ENCODE measurements at places on chromosomes 12 and 14.

GRCh38 chr14:65137648-65138307, 35.5 kb upstream of the MAX start:
- DNase-seq, result no peak

- DNase-seq, result no peak
Measured at GRCh38 chr12:49282302-49282701, 12.6 kb upstream of the PRPH start.

DNA sequence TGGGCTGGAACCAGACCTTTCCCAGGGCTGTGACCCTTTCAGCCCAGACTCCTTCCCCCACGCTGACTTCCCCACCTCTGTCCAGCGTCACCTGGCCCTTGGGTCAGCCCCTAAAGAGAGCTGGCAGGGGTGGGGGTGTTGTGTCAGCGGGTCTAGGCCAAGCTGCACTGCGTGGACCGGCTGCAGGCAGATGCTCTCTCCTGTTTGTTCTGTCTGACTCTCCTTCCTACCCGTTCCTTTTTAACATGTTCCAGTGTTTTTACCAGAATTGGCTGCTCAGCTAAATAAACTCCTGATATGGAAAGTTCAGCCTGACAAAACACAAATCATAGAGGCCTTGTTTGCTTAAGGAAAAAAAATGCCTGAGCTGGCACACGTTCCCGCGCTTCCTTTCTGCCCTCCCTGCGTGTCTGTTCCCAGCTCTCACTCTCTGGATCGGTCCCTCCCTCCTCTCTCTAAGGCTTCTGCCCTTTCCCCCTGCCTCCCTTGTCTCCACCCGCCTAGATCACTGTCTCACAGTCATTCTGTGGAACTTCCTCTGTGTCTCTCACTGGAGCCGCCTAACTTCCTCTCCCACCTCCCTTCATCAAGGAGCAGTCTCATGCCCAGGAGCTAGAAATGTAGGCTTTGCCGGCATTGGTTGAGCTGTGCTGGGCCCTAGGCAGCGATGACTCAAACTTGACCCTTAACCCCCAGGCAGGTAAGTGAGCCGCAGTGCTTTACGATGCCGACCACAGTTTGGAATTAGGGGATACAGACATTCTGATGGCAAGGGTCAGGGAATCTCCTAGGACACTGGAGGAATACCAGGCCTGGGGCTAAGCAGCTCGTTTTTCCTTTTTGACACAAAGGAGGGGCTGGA, 15.5 kb upstream of the MLXIP start:
- no peak for DNase-seq

DNA sequence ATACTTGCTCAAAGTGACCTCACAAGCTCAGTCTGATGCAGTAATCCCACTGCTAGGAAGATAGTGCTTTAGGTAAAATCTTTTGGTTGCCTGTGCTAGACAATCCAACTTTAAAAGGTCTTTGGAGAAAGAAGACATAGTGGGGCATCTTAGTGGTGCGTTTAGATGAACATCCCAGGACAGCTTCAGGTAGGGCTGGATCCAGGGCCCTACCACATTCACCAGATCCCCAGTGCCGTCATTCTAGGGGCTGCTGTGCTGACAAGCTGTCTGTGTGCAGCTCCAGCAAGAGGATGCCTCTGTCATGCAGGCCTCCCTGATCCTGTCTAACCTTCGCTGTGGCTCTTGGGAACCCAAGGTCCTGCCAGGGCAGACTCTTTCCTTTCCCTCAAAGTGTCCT, 100.7 kb upstream of the EIF5 start:
- no peak for DNase-seq

GRCh38 chr12:56341616-56342015, 2.9 kb downstream of the IL23A start:
- DNase-seq, result no peak

DNA sequence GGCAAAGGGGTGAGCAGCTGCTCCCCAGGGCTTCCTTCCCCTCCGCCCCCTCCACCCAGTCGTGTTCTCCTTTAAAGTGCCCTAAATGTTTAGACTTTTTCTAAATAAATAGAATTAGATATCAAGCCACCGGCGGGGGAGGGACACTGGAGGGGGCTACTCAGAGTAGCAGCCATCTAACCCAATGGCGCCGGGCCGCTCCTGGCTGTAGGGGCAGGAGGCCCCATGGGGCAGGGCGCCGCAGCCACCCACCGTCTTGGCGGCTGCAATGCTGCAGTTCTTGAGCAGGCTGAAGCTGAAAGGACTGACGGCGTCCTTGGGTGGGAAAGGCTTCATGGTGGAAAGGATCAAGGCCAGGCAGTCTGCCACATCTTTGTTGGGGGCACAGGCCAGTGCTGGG, 13.1 kb downstream of the SLC39A5 start:
- DNase-seq, result no peak

DNA sequence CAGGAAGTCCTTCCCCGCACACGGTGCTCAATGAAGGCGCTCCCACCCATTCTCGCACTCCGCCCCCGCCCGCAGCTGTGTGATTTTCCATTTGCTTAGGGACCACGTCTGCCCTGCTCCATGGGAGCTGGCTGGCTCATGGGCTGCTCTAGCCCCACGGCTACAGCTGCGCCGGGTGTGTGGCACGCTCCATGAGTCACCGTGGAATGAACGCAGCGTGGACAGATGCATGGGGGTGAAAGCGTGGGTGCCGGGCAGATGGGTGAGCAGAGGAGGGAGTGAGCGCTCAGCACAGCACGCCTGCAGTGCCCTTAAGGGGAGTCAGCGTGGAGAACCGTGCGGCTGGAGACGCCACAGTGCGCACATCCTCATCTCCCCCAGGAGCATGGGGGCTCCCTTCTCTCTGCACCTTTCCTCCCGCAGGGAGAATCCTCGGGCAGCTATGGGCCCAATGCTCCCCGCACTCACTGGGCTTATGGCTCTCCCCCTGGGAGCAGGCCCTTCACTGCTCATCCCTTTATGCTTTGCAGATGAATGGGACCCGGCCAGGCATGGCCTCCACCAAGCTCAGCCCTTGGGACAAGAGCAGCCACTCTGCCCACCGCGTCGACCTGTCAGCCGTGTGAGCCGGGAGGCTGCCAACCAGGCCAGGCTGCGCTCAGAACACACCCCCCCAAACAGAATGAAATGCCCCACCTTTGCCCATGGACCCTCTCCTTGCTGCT, 185.1 kb downstream of the ADGRD1 start:
- no peak for DNase-seq

- no peak for DNase-seq
Measured at GRCh38 chr14:24060984-24061913, 9.4 kb downstream of the CARMIL3 start.

GRCh38 chr12:1842905-1843640, 22.7 kb downstream of the LRTM2 start:
- DNase-seq, result no peak

DNA sequence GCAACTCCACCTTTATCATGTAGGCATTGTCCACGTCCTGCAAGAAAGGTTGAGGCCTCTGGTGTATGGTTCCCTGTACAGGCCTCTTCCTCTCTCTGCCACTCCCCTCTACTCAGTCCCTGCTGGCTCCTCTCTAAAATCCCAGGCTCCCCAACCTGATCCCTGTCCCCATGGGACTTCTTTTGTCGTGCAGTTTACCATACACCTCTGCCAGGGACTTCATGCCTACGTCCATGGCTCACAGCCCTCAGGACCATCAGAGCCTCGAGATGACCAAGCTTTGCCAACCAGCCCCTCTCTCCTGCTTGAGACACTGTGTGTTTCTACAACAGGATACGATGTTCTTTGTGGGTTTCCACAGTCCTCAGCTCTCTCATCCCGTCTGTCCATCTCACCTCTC, 2.9 kb downstream of the KRT2 start:
- DNase-seq, result no peak

DNA sequence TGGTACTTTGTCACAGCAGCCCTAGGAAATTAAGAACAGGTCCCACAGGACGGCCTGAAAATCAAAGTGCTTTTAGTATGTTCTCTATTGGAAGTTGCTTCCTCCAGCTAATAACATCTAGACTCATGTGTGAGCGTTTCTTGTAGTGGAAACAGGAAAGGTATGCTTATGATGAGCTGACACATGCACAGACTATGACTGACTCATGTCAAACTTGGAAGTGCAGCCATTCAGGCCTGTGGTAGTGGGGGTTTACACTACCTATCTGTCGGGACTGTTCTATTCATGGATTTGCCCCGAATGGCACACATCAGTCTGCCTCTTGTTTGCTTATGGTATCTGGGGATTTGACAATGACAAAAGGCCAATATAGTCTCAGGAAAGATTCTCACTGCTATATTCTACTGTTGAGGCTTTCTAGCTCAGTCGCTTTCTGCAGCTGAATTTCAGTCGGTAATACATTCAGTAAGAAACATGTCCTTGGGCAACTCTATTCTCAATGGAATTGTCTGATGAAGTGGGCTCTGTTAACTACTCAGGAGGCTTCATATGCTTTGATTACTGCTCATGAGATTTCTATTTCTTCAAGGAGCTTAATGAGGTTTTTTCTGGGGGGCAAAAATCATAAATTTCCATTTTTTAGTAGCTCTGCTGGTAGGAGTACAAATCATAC, 270.3 kb upstream of the DAAM1 start:
- no peak for DNase-seq

DNA sequence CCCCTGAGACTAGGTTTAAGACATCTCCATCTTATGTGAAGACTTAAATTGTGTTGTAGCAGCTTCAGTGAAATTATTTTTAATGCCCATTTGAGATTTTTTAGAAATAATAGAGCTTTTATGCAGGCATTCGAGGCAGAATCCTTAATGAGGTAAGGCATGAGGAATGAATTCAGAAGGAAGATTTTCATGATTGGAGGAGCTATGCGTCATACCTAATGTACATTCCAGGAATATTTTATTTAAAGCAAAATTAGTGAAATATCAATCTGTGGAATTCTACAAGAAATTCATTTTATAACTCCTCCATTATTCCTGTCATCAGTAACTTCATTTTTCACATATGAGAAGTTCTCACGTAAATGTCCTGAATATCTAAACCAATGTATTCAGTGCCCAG, 36.0 kb upstream of the GARIN6 start:
- no peak for DNase-seq

All from stimulated activated CD8-positive, alpha-beta memory T cell treated with anti-CD3 and anti-CD28 coated beads, Interleukin-4, amount 100 ng/mL, for 1 hour (primary cell).